ENCODE measurements at places on chromosomes 6 and 20.

- DNase-seq = no peak
These were observed 61.7 kb upstream of the KIF13A start for GRCh38 chr6:18048953-18049630.

- DNase-seq = peak; percentile 47
These were observed 9.5 kb upstream of the DST start for GRCh38 chr6:56652231-56652630.

GRCh38 chr6:158770533-158771330, 48.4 kb downstream of the EZR start:
- no peak for DNase-seq

- no peak for DNase-seq
These were observed 47.4 kb downstream of the LGSN start for GRCh38 chr6:63272397-63272796.

- no peak for DNase-seq
These were observed 12.1 kb downstream of the TRAPPC3L start for GRCh38 chr6:116533233-116533957.

DNA sequence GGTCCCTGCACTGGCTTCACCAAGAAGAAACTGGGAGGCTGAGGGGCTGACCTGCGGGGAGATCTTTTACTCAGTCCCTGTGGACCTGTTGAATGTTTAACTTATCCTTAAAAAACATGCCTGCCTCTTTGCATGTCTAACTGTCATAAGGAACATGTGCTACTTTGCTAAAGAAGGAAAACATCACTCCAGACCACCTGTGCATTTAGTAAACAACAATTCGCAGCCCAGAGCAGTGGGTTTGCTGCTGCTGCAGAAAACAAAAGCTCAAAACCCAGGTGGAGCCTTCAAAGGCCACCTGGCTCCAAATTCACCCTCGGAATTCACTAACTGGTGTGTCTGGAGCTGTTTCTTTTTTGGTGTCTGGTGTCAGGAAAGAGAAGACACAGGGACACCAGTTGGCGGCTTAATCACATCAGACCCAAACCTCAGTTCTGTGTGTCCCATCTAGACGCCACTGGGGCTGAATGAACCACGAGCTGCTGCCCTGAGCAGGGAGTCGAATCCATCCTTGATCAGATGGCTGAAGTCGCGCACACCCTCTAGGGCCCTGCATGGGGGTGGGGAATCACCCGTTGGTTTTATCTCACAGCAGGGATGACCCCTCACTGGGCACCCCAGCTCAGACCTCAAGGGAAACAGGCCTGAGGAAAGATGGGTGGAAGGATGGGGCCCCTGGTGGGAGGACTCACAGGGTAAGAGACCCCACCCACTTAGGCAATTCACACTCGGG, 344.3 kb downstream of the PREX1 start:
- DNase-seq = no peak

GRCh38 chr6:79599725-79600259, 31.3 kb upstream of the SH3BGRL2 start:
- no peak for DNase-seq

DNA sequence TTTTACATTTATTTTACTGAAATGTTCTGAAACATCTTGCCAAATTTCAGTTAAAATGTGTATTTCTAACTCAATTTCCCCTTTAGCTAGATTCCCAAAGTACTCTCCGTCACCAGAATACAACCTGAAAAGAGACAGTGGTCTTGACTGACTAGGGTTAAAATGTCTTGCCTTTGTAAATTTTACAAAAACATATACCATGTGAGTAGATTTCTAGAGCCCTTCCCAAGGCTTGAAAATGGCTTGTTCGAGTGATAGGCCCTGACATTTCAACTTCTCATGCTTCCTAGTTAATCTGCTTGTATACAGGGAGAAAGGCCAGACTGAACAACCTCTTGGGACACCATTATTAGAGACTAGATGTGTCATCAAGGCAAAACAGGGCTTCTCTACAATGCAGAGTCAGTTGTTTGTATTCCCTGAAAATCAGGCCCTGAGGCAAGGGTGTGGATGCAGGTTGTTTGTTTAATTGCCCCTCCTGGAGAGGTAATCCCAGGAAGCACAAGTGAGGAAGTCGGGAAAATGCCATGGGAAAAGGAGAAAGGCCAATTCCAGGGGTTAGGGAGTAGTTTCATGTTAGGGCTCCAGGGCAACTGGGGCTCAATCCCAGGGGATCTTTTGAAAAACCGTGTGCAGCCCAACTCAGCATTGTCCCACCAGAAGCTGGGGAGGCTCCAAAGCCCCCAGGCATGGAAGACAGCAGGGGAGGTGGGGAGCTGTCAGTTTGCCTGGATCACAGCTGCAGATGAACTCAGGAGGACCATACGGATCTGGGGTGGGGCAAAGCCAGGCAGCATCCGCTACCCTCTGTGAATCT, 11.6 kb upstream of the TFB1M start:
- DNase-seq = no peak

- no peak for DNase-seq
These were observed 325.5 kb upstream of the CITED2 start for GRCh38 chr6:139699911-139700310.

GRCh38 chr20:61045876-61046585, 206.0 kb upstream of the CDH4 start:
- peak; percentile 8 for DNase-seq

GRCh38 chr6:37006793-37007339, 1.4 kb downstream of the FGD2 start:
- peak; percentile 72 for DNase-seq

GRCh38 chr6:32118782-32119628, 9.0 kb downstream of the ATF6B start:
- peak; percentile 76 for DNase-seq
